ENCODE measurements at places on chromosomes 5 and 9.

- peak; percentile 67 for DNase-seq
These were observed 13.6 kb upstream of the ALDOB start for GRCh38 chr9:101449071-101449721.

DNA sequence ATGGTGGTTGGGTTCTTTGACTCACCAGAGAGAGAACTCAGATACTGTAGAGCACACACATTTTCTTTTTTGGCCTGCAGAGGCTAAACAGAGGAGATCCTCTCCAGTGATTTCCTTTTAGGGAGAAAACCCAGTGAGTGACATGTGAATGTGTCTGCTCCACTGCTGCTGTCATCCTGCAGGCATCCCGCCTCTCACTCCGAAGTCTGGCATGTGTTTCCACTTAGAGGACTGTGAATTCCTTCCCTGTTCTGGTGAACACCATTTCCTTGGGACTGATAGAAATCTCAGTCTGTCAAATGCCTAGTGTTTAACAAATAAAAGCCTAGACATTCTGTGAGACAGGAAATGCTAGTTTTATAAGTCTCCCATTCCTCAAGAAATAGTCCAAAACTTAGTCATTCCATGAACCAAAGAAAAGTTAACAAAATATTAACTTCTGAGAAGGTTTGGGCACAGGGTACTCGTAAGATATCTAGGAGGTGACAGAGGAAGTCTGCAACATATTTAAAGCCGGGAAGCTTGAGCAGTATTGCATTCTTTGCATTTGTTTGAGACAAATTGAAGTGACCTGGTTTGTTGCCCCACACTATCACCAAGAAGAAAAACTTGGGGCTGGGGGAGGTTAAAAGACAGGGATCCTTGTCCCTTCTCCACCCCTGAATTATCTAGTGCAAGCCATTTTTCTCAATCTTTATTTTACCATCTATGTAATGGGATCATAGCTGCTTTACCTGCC, 74.9 kb upstream of the NIPAL4 start:
- DNase-seq = no peak

GRCh38 chr5:18553269-18553668, 919.0 kb downstream of the TAF11L14 start:
- DNase-seq = no peak

DNA sequence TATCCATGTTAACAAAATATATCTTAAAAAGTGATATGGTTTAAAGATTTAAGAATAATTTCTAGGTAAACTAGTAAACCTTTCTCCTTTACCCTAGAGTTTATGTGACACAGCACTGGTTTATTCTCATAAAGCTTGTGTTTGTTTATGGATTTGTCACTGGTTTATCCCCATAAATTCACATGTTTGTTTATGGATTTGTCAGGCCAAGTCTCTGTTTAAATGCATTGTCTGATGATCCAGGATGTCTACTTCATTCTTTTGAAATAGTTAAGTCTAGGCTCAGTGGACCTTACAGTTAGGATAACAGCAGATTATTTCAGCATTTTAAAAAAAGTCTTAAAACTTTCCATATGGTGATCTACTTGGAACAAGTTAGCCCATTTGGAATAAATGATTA, 334.0 kb downstream of the ARRDC3 start:
- no peak for DNase-seq

DNA sequence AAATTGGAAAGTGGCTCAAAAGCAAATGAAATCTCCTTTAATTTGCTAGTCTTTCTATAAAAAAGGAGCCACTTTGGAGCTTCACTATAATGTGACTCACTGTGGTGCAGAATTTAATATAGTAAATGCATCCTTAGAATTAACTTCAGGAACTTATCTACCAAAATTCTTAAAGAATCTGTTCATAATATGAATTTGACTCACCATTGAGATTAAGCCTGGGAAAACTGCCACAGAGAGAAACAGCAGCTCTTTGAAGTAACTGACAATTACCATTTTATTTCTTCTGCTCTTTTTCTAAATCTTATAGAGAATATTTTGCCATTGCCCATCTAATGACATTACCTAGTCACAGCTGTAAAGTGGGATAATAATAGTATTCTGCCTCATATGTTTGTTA, 211.9 kb upstream of the CDH6 start:
- DNase-seq = no peak

- no peak for DNase-seq
These were observed 122.8 kb upstream of the PUM3 start for GRCh38 chr9:2966565-2967300.

DNA sequence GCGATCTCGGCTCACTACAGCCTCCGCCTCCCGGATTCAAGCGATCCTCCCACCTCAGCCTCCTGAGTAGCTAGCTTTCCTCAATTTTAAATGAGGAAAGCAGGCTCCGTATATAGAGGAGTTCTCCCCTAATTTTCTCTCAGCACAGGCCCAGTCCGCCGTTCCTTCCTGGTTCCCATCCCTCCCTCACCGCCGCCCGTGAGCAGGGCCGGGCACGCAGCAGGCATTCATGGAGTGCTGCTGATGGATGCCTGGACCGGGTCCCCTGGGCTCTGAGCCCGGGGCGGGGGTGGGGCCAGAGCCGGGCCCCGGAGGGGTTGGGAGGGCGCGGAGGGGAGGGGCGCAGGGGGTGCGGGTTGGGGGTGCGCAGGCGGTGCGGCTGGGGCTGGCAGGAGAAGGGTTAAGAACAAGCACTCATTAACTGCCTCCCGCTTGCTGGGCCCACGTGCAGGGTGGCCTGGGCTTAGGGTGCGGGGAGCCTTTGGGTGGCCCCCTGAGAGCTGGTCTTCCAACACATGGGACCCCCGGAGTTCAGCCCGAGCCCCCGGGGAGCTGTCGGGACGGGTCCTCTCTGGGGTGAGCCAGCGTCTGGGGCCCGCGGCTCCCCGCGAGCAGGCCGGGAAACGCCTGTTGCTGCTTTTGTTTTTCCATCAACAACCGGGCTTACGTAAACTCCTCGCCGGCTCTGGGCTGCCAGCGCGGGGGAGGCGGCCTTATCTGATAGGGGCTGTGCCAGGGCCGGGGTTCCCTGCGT, 33.7 kb downstream of the LHX2 start:
- DNase-seq = no peak

GRCh38 chr5:137995749-137996128, 37.1 kb downstream of the FAM13B start:
- no peak for DNase-seq

DNA sequence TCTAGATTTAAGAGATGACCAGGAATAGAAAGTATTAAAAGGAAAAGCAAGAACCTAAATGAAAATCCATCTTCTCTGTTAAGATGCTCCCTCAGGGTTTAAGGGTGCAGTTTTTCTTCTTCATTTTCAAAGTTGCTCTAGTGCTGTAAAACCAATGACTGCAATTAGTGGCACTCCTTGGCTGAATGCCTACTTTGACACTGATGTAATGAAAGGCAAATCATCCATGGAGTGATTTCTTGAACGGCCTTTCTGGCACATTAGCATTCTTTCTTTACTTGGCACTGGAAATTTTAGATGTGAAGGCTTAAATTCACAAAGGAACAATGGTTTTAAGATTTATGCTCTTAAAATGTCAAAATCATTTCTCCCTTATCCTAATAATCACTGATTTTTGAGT, 19.3 kb upstream of the ISCA1 start:
- no peak for DNase-seq

GRCh38 chr5:116361171-116361967, 213.3 kb downstream of the SEMA6A start:
- DNase-seq = no peak

DNA sequence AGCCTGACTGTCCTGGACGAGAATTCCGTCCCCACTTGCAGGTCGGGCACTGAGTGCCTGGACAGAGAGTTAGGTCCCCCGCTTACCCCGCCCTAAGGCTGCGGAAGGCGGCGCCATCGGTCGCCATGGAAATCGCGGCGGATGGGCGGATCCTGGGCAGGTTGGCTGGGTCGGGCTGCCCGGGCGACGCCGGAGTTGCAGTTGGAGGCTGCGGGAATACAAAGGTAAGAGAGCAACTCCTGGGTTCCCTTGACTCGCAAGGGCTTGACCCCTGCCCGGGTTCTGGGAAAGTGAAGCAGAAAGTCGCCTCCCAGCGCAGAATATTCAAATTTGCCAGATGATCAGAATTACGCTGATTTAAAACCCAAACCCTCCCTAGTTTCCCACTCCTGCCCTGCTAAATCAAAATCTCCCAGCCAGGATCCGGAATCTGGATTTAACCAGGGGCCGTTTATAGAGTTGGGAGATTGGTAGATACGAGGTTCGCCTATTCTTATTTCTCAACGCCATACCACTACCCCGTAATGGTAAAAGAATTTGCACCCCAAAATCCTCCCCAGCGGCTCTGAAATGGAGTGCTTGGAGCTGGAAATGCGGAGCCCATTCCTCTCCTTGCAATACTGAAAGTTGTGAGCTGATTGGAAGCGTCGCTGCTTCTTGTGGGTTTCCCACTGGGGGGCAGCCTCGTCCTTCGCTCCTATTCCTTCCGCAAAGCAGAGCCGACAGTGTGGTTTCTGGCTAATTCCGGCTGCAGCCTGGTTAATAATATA, 156.4 kb upstream of the RASEF start:
- peak; percentile 18 for DNase-seq

DNA sequence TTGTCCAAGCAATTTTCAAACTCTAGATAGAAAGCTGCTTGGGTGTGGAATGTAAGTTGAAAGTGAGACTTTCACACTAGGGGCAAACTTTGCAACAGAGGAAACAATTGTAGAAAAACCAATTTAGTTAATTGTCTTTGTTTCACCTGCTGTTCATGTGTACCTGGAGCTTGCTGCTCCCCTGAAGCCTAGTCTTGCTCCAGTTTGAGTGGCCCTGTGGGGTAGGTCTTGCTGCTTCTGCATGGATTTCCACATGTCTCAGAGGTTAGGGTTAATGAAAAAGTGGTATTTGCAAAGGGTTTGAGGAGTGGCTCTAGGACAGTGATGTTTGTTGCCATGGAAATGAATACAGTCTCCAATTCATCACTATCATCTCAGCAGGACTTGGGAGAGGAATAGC, 182.2 kb downstream of the FSTL4 start:
- DNase-seq = no peak

DNA sequence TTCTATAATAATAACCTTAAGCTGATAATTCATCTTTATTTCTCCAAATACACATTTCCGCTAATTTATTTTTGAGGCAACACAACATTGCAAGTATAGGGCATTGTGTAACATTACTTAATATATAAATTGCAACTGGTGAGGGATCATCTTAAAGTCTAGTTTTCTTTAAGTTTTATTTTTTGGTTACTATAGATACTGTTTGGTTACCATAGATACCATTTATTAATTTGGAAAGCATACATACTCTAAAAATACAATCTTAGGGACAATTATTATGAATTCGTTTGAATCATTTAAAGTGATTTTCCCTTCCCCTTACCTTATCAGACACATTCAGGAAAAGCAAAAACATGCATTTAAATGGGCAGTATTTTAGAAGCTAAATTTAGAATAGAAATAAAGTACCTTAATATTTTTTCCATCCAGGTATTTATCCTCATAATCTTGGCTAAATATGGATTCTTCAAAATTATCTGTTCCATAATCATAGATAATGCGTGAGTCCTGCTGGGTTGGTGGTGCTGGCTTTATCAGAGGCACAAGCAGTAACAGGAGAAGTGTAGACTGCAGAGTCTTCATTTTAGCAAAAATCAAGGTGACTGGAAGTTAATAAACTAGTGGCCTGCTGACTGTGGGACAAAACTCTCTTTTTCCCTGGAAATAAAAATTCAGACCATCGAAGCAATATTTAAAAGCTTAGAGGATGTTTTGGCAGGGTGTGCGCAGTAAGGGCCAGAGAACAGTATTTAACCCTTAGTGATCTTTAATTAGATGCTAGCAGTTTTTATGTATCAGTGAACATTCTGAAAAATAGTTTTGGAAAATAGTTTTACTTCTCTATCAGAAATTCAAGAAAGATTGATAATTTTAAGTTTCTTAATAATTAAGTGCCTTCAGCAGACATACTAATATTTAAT, 1.3 kb downstream of the OGN start:
- no peak for DNase-seq

DNA sequence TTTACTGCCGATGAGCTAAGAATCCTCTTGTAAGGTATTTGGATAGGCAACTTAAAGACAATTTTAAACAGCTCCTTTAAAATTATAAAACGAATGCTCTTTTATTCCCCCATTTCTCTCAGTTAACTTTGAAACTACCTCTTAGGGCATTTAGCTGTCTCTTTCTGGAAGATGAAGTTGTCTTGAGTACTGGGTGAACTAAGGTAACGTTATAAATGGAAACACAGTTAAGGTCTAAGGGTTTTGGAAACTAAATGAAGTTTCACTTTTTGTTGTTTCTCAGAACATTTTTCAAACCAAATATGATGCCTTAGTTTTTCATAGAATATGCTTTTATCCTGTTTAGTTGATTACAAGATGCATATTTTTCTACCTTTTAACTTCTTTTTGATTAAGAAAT, 6.8 kb downstream of the UBE2R2 start:
- no peak for DNase-seq

- DNase-seq = no peak
These were observed 176.6 kb upstream of the C9orf72 start for GRCh38 chr9:27749838-27750237.

All from activated naive CD8-positive, alpha-beta T cell treated with anti-CD3 and anti-CD28 coated beads, Interleukin-2, amount 50 U/mL, for 24 hours (primary cell).